ENCODE measurements at places on chromosomes 13 and 19. TPM values are rescaled to one million over a fixed set of nuclear protein-coding genes. Genes with fewer than 3 reads are reported as not detected.

The PEX11G gene
- polyA plus RNA-seq: 5.3 TPM

The CYP2A13 gene
- not detected for polyA plus RNA-seq

The MEX3D gene
- polyA plus RNA-seq: 3.6 TPM

GRCh38 chr13:20993661-20994440, 67.5 kb downstream of the LATS2 start:
- DNase-seq: no peak

DNA sequence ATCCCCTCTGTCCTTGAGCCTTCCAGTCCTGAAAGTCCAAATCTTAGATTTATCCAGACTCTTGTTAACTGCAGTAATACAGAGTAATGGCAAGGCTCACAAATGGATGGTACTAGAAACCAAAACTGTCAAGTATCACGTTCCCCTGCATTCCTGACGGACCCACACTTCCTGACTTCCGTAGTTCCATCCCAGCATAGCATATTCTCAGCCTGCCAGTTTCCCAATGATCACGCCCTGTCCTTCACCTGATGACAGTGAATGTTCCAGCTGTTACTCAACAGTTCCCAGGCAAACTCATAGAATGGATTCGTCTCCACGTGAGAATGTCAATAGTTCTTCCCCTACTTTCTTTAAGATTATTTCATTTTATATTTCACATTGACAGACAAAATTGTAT, 33.6 kb downstream of the SLC7A1 start:
- no peak for DNase-seq

GRCh38 chr13:107838588-107839161, 376.7 kb downstream of the LIG4 start:
- no peak for DNase-seq
